ENCODE measurements at places on chromosomes 6 and 20. TPM values are rescaled to one million over a fixed set of nuclear protein-coding genes. Genes with fewer than 3 reads are reported as not detected.

GRCh38 chr20:13349235-13349604, 128.1 kb downstream of the ISM1 start:
- no peak for DNase-seq

- no peak for DNase-seq
These were observed 17.5 kb downstream of the SRC start for GRCh38 chr20:37363221-37364012.

DNA sequence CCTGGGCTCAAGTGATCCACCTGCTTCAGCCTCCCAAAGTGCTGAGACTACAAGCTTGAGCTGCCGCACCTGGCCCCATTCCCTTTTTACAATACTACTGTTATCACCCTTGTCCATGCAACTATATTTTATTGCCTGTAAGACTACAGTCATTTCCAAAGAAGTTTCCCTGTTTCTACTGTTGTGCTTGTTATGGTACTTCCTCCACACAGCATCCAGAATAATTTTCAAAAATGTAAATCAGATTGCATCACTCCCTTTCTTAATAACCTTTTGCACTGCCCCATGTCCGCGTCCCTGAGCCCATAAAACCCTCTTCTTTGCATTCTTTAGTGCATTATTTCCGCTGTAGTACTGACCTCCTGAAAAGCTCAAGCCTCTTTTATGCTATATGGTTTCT, 128.9 kb upstream of the AKIRIN2 start:
- DNase-seq = no peak

DNA sequence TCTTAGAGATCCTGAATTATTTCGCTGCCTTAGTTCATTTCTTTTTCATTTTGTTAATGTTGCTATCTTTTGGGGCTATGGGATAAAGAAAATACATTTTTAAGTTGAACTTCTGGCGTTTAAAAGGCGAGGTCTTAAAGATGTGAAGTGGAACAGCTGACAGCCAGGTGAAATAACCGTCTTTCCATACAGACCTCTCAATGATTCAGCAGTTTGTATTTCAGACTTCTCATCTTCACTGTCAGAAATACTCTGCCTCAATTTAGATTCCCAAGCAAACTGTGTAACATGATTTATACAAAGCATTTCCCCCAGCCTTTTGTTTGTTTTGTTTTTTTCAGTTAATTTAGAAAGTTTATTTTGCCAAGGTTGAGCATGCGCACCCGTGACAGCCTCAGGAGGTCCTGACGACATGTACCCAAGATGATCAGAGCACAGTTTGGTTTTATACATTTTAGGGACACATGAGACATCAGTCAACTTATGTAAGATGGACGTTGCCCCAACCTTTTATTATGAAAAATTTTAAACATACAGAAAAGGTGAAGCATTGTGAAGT, 40.0 kb downstream of the SLC9A8 start:
- DNase-seq = no peak

The KHDRBS2 gene
- not detected for polyA plus RNA-seq

The IL20RA gene
- polyA plus RNA-seq = not detected

The UBE2C gene
- polyA plus RNA-seq = 90.8 TPM

- no peak for DNase-seq
These were observed 429 bp downstream of the AMD1 start for GRCh38 chr6:110874880-110875547.

DNA sequence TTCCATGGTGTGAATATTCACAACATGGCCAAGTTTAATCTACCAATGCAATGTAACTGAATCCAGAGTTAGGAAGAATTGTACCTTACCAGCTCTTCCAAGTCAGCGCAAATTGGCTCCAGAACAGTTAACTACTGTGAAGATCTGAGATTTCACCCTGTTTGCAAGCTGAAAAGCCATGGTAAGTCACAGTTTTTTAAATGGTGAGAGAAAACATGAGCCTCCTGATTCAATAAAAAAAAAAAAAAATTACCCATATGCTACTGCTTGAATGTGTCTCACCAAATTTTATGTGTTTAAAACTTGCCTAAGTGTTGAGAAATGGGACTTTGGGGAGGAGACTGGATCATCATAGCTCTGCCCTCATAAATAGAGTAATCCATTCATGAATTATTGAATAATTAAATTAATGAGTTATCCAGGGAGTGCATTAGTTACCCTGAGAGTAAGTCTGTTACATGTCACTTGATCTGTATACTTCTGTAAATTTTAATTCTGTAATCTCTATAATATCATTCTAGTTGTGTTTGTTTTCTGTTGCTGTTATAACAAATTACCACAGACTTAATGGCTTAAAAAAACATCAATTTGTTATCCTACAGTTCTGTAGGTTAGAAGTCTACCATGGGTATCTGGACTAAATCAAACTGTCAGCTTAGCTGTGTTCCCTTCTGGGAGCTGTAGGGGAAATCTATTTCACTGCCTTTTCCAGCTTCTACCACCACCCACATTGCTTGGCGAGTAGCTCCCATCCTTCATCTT, 1355.9 kb downstream of the GRIK2 start:
- no peak for DNase-seq

DNA sequence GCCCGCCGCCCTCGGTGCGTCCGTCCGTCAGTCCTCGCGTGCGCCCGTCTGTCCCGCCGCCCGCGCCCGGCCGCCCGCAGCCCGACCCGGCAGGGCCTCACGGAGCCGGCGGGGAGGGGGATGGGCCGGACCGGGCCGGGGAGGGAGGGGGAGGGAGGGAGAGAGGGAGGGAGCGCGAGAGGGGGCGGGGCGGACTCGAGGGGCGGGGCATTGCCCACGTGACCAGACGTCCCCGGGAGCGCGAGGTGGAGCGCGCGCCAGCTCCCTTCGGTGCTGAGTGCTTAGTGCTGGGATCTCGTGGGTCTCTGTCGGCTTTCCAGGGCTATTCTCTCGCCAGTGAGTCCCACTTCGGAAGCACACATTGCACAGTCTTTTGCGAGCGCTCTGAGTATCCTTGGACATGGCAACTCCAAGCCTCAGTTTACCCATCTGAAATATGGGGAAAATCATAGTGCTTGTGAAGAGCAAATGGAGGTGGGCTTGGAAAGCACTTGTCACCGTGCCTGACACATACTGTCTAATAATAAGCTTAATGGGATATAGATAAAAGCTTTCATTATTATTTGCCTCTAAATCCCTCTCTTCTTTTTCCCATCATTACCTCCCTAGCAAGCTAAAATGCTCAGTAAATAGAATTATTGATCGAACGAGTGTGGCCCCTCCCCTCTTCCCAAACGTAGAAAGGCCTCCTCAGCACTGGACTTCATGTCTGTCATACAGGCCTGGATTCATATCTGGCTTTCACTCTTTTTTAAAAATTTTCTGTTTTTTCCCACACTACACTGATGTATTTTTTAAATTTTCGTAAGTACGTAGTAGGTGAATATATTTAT, at the start of gene NCOA6:
Gene NCOA6, minus strand, starts transcription at position 122 of the 833 bp plus-strand sequence. CDS start 43,296 bp downstream, outside the sequence.
- no peak for DNase-seq

The FAM217B gene
- 9.2 TPM for polyA plus RNA-seq

The HSPA12B gene
- not detected for polyA plus RNA-seq

DNA sequence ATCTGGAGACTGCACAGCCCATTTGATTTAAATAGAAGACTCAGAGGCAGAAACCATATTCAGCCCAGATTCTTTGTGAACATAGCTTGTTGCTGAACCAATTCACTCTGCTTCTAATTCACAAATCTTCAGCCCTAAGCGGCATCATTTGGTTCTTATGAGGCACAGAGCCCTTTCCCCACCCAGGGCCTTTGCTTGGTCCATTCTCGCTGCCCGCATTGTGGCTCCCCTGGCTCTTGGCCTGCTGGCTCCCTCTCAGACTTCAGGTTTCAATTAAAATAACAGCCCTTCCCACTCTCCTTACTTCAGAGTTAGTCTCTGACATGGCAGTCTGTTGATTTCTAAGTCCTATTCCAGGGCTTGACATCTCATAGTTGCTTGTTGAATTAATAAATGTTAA, 9.4 kb upstream of the TMEM14A start:
- no peak for DNase-seq

The NKX2-4 gene
- not detected for polyA plus RNA-seq

DNA sequence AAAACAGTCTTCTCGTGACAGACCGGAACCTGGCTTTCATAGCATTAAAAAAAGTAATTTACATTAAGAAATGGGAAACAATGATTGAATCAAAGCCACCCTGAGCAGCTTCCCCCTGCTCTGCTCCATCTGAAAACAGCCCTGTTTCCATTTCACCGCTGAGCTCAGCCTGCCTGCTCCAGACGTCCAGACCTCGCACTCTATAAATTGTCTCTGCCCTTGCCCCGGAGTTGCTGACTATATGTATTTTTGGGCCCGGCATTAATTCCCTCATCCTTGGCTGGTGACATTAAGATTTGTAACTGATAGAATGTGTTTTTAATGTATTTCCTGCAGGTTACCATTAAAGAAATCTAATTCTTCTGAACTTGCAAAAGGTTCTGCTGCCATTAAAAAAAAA, 22.7 kb upstream of the TCP11 start:
- DNase-seq = no peak

DNA sequence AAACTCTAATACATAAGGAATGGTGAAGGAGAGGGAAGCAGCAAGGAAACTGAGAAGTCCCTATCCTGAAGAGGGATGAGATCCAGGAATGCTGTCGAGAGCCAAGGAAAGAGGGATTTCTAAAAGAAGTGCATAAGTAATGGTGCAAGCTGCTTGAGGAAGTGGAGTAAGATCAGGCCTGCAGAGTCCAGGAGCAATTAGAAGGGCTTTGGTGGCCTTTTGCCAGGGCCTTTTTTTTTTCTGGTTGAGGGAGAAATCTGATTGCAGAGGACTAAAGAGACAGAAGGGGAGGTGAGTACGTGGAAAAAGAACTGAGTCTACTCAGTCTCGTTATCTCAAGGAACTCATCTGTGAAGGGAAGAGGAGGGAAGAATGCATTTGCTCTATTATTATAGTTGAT, 396.2 kb downstream of the UTRN start:
- DNase-seq = no peak

The ANKEF1 gene
- 0.70 TPM for polyA plus RNA-seq

- no peak for DNase-seq
These were observed 18.5 kb downstream of the POM121L2 start for GRCh38 chr6:27293436-27294098.

The SULF2 gene
- polyA plus RNA-seq = 10.7 TPM

- DNase-seq = no peak
These were observed 59.0 kb upstream of the RNF146 start for GRCh38 chr6:127207591-127208120.

- DNase-seq = no peak
These were observed 43.2 kb upstream of the CRISP1 start for GRCh38 chr6:49909563-49909962.

The ULBP1 gene
- polyA plus RNA-seq = 2.6 TPM
